ENCODE measurements at places on chromosomes 16 and 17. TPM values are rescaled to one million over a fixed set of nuclear protein-coding genes. Genes with fewer than 3 reads are reported as not detected.

Gene ANKRD40CL
- not detected for total RNA-seq

Gene CTRB1
- total RNA-seq = not detected

Gene ZNF624
- total RNA-seq = 3.7 TPM

Gene RAC3
- total RNA-seq = 1.6 TPM

Gene PRR35
- not detected for total RNA-seq

Gene SLC16A11
- 3.3 TPM for total RNA-seq

Gene SOST
- total RNA-seq = 0.29 TPM

Gene SLC52A1
- total RNA-seq = not detected
